ENCODE measurements at places on chromosomes 6 and 20.

DNA sequence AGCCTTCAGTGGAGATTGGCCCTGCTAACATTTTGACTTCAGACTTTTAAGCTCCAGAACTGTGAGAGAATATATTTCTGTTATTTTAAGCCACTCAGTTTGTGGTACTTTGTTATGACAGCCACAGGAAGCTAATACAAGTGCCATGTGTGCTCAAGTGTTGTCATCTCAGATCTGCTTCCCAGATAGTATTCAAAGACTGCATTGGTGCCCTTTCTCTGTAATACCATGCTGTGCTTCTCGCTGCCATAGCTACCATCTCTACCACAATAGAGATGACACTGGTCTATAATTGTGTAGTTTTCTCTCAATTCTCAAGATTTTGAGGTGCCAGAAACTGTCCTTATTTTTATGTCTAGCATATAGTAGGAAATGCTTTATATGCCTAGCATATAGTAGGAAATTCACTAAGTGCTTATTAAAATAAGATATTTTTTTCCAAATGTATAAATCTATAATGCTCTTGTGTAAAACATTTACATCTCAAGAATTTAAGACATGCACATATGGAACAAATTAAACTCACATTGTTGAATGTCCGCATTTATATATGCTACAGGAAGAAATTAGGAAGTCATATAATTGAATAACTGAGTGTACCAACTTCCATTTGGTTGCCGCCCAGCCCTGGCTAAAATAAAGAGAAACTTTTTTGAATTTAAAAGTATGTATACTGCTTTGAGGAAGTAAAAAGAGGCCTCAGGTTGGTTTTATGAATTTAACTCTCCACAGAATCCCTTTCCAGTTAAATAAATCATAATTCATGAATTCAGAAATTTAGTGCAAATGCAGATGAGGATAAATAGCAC lies 77.6 kb downstream of the TPBG start:
- no peak for DNase-seq

GRCh38 chr20:20971810-20972209 lies 134.3 kb downstream of the LINC00237 start:
- DNase-seq: no peak

DNA sequence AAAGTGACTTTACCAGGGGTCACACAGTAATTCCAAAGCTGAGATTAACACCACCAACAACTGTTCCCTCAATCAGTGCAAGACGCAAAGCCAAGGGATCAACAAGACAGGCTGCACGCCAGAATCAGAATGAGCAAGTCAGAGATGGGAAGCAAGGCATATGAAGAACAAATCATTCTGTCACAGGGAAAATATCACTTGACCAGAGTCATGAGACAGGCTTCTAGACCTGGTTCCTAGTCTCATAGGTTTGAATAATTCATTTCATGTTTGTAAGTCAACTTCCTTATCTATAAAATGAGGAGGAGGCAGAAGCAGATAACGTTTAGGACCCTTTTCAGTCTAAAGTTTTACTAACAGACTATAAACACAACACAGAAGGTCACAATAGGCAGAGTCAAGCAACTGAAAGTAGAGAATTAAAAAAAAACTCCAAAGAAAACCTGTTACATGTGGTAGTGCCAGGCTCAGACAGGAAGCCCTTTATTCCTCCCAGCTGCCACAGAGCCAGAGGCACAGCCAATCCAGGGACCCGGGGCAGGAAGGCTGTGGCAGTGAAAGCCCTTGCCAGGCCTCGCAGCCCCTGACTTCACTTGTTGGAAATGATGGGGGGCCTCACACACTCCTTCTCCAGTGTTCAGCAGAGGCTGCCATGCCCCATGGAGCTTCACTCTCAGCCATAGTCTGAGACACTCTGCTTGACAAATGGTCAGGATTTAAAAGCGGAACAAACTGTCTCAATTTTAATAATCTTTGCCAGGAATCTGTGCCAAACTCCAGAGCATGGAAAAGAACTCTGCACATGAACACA lies 29.2 kb upstream of the DST start:
- DNase-seq: no peak

DNA sequence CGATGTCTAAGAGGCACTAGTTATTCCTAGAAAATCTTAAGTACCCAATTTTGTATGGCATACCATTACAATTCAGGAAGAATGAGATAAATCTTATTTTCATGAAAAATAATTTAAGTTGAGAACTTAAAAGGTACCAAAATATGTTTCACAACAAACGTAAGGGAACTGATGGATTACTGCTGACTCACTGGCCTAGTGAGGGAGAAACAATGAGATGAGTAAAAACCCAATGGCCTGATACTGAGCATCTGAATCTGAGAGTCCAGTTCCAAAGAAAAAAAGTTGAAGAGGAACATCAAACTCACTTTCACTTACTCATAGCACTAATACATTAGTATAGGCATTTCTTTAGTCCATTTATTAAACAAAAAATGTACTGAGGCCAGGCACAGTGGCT lies 56.0 kb downstream of the MDN1 start:
- DNase-seq: no peak

DNA sequence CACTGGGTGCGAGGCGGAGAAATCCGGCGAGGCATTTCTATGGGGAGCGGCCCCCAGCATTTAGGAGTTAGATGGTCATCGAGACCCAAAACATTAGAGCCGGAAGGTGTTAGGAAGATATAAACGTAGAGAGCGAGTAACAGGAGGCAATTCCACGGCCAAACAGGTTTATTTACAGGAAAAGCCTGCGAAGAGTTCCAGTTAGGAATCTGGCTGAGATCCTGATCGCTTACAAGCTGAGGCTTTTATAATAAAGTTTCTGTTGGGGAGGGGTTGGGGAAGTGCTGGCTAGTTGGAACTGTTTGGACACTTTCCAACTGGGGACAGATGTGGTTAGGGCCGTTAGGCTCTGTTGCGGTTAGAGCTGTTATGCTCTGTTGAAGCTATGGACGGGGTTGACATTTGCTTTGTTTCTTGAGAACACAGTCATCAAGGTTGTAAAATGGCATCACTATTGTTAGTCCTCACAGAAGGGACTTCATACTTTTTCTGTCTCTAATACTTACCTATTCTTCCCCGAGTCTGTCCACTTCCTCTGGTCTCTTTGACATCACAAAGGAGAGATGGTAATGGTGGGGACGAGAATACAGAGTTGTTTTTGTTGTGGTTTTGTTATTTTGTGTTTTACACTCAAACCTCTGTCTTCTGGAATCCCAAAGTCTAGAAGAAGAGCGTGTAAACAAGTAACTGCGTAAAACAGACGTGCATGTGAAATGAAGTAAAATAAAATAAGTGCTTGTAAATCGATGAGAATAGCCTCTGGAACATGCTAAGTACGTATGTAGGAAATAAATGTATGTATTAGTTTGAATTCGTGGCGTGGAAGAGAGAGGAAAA lies 554 bp upstream of the ZSCAN31 start:
- no peak for DNase-seq

GRCh38 chr20:51402201-51402600 lies 140.3 kb downstream of the NFATC2 start:
- peak; percentile 59 for DNase-seq

DNA sequence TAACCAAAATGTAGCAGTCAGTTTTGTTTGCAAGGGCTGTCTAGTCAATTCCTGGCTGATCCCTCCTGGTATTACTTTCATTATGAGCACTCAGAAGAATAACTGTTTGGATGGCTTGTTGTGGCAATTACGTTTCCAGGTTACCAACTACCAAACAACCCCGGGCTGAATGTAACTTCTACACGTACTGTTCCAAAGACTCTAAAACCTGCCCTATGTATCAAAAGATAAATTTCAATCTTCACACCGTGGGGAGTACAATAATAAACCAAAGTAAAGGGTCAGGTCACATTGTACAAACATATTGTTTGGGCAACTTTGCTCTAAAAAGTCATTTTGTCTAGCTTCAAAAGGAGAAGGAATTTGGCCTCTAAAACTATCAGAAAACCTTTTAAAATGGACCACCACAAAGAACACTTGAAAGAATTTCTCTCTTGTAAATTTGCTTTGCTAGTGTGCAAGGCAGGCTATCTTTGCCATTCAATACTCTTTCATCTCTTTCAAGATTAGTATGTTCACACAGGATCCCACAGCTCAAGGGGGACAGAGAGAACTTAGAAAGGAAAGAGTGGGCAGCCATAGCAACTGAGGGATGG lies 27.6 kb downstream of the DCDC2 start:
- DNase-seq: no peak

DNA sequence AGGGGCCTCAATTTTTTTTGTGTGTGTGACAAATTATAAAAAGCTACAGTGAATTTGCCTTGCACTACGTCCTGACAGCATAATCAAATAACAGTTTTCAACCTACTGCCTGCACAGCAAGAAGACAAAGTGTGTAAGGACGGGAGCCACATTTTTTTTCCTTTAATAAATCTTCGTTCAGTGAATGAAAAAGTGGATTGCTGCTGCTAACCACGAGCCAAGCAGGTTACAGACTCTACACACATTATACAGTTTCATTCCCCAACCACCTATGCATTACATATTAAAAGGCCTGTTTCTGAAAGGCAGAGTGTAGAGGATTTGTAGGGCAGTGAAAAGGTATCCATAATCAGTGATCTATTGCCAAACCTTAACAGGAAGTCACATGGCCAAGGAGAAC lies 570.0 kb upstream of the BTBD3 start:
- DNase-seq: no peak

GRCh38 chr6:126475449-126475848 lies 135.5 kb downstream of the CENPW start:
- DNase-seq: no peak

- no peak for DNase-seq
These were observed 8.3 kb downstream of the OARD1 start for GRCh38 chr6:41063884-41064285.

- DNase-seq: no peak
These were observed 154.6 kb downstream of the RFPL4B start for GRCh38 chr6:112501705-112502104.

DNA sequence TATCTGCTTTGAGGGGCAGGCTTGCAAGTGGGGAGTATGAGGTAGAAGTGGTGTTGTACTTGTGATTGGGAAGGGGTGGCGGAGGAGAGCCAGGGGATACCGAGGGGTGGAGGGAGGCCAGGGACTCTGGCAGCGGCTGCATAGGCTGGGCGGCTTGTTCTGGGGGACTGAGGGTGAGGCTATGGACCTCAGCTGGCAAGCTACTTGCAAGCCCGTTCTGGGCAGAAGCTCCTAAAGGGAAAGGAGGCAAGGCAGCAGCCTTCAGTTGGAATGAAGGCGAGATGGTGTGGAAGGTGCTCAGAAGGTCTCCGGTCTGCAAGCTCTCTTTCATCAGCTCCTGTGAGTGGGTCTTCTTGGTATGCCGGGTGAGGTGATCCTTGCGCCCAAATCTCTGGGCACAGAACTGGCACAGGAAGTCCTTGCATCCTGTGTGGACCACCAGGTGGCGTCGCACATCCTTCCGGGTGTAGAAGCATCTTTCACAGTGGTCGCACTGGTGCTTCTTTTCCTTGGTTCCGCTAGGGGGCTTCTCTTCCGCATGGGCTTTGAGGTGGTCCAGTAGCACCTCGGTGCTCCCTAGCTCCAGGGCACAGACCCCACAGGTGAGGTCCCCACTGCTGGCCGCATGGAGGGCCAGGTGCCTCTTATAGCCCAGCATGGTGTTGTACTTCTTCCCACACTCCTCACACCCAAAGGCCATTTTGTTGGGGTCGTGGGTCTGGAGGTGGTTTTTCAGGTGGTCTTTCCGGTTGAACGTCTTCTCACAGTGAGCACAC lies 66.0 kb downstream of the PLAGL1 start:
- peak; percentile 55 for DNase-seq

DNA sequence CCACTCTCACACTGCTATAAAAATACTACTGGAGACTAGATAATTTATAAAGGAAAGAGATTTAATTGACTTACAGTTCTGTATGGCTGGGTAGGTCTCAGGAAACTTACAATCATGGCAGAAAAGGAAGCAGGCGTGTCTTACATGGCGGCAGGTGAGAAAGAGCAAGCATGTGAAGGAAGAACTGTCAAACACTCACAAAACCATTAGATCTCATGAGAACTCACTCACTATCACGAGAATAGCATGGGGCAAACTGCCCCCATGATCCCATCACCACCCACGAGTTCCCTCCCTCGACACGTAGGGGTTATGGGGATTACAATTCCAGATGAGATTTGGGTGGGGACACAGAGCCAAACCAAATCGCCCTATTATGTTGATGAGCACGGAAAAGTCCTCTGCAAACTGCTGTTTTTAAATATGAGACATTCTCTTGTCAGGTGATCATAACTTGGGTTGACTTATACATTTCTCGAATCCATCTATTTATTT lies 133.5 kb downstream of the AIG1 start:
- no peak for DNase-seq

GRCh38 chr6:13439644-13440043 lies 47.8 kb downstream of the GFOD1 start:
- no peak for DNase-seq

GRCh38 chr6:118594877-118595276 lies 46.8 kb downstream of the PLN start:
- DNase-seq: no peak

GRCh38 chr6:27049863-27050781 lies 197.4 kb upstream of the PRSS16 start:
- no peak for DNase-seq
